ENCODE measurements at places on chromosomes 4 and X.

DNA sequence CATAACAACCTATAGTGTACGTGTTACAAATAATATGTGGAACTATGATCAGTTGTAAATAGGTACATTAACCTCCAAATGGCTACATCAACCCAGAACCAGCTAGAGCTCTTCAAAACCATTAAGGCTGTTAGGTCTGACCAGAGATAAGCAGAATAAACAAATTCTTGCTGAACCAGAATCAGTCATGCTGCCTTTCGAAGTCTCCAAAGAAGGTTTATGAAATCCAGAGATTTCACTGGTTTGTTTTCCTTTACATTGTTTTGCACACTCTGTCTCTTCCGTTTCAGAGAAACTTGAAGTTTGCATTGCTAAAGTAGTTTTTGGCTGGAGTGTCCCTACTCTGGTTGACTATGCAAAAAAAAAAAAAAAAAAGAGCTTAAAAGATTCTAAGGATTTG, 177.3 kb upstream of the SLIT2 start:
- no peak for DNase-seq

DNA sequence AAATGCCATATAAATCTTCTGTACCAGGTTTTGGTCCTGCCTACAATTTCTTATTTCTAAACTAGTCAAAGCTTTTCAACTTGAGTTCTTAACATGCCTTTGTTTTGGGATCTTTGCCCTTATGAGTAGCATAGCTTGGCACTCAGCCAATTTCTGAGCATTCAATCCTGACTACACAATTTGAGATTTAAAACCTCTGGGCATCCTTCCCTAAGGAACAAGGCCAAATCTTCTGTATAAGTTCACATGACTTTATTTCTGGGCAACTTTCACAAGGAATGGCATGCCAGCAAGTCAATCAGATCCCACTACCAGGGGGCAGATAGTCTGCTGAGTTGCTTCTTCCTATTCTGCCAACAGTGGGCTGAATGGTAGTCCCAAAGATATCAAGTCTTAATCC, 254.2 kb downstream of the ADAMTS3 start:
- no peak for DNase-seq

GRCh38 chr4:91598696-91599095, 705.1 kb upstream of the GRID2 start:
- DNase-seq = no peak

DNA sequence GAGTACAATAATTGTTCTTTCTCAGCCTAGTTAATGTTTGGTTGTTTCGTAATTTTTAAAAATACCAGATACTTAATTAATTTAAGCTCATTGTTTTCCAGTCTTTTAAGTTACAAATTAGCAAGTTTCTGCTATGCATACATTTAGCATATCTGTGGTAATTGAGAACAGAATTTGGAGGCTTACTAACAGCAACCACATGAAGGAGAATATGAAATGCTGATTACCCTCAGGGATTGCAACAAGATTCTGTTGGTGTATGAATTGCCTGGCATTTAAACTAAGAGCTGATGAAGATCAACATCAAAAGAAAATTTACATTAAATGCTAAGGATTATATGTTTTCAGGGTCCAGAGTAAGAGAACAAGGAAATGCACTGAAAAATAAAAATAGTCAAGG, 580.0 kb upstream of the INTU start:
- DNase-seq = no peak

GRCh38 chr4:108831886-108832285, 69.0 kb upstream of the ETNPPL start:
- DNase-seq = no peak

DNA sequence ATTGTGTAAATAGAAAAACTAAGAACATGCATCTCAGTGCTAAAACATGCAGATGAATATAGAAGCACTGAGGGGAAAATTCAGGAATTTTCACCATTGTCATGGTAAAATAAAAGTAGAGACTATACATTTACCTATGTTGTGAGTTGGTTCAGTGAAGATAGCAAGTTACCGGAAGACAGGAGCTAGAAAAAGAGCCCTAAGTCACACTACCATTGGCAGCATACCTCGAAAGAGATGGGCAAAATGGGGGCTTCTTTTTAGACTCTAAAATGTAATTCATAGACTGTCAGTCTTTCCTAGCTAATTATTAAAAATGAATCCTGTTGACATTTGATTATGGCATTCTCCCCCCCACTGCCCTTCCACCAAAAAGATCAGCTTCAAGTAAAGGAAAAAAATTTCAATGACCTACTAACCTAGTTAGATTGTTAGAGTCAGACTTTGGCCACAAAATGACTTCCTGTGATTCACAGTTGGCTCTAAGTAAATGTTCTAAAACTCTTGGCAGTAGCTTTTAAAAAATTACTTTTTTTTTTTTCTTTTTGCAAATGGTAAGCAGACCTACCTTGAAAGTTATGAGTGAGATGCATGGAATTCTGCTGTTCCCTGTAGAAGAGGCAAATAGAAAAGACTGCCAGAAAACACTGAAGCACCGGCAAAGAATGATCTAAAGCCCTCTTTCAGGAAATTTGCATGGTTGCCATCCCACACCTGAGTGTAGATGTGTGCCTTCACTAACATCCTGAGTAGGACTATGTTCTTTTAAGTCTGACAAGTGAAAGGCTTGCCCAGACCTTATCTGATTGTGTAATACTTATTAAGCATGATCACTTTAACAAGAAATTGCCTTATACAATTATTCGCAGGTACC, 26.4 kb upstream of the ARSJ start:
- DNase-seq = no peak

DNA sequence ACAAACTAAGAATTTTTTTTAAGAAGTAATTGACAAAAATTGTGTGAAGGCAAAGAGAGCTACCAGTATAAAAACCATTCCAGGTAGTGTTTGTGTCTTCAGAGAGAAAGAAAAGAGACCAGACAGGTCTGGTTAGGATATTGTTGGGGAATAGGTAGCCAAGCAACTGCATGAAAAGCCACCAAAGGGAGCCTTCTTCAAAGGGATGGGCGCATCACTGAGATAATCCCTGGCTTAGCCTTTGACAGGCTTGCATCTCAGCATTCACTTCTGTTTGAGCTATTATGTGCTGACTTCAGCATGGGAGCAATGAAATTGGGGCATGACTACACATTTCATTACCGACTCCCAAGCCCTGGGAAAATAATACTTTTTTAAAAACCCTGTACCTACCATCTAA, 496.6 kb downstream of the IL1RAPL1 start:
- DNase-seq = no peak

DNA sequence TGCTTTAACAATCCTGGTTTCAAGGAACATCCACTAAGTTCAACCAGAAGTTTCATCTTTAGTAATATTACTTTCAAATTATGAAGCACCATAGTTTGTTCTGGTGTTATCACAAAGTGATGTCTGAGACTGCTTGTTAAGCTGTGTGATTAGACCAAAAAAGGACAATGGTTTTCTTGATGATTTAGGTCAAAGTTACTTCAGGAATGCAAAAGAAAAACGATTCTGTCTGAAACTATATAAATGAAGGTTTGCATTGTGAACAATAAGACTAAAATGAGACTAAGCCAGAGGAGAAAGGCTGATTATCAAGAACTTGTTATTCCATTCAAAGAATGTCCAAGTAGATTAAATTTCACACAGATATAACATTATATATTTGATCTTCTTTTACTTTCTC, 122.4 kb upstream of the ETNPPL start:
- no peak for DNase-seq

GRCh38 chr4:122539861-122540465, 80.9 kb downstream of the IL21 start:
- no peak for DNase-seq

DNA sequence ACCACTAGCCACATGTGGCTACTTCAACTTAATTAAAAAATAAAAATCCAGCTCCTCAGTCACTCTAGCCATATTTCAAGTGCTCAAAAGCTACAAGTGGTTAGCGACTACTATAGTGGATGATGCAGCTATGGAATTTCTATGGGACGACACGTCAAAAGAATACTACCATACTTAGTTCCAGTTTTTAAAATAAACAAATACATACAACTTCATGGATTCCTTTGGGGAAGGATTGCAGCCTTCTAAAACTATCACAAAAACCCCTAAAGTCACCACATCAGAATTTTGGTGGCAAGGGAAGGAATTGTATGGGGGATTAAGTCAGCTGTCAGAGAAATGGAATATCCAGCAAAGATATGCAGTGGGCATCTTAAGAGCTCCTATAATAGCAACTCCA, 6.5 kb downstream of the ZNF280C start:
- no peak for DNase-seq

DNA sequence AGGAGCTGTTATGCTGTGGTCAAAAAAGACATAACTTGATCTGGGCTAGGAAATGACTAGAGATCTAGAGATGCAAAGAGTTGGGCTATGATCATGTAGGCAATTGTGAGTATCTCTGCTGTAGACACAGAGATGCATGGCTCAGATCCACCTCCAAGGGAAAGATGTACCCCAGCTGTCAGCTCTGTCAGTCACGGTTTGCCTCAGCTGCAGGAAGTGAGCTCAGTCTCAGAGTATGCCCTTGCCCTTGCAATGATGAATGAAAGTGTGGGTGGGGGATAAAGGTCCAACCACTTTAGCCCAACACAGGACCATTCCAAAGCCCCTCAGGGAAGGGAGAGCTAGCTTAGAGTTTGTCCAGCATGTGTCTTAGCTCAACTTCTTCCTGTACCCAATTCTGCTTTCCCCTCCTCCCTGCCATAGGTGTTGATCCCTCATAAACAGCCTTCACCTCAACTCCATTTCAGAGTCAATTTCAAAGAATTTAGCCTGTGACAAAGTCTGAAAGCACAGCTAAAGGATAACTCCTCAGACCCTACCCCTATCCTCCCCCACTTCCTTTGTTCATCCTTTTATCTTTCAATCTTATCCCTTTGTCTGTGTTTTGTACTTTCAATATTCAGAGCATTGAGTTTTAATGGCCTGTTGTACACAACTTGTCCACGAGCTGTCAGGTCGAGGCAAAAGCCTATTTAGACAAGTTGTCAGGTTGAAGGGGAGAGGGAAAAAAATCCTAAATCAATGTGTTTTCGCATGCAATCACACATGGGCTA, 90.6 kb downstream of the MID1IP1 start:
- no peak for DNase-seq

DNA sequence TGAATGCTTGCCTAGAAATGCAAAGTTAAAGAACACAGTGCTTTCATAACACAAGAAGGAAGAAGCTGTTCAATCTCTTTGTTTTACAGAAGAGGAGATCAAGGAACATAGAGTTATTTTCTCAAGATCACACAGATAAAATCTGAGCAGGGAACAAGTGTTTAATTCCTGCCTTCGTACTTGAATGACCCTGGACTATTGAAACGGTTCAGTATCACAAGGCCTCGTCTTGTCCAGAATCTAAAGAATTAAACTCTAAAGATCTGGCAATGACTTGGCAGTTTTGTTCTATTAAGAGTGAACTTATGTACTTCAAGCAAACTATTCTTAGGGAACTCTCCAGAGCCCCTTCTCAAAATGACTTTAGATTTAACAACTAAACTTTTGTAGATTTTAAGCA, 97.7 kb downstream of the ANXA5 start:
- no peak for DNase-seq

DNA sequence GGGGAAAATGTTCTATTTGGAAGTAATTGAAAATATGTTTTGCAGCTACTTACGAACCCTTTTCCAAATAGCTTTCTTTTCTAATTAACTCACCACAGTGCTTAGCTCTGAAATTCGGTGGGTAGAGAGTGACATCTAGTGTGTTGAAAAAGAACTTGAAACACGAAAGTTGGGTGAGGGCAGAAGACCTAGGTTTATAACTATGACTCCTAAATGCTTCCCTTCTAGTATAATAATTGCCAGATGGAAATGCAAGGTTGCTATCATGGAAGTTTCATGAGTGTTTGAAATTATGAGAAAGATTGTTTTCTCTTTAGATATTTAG, 77.3 kb upstream of the NOCT start:
- no peak for DNase-seq

GRCh38 chrX:149916745-149917392, 12.5 kb upstream of the HSFX4 start:
- DNase-seq = no peak

DNA sequence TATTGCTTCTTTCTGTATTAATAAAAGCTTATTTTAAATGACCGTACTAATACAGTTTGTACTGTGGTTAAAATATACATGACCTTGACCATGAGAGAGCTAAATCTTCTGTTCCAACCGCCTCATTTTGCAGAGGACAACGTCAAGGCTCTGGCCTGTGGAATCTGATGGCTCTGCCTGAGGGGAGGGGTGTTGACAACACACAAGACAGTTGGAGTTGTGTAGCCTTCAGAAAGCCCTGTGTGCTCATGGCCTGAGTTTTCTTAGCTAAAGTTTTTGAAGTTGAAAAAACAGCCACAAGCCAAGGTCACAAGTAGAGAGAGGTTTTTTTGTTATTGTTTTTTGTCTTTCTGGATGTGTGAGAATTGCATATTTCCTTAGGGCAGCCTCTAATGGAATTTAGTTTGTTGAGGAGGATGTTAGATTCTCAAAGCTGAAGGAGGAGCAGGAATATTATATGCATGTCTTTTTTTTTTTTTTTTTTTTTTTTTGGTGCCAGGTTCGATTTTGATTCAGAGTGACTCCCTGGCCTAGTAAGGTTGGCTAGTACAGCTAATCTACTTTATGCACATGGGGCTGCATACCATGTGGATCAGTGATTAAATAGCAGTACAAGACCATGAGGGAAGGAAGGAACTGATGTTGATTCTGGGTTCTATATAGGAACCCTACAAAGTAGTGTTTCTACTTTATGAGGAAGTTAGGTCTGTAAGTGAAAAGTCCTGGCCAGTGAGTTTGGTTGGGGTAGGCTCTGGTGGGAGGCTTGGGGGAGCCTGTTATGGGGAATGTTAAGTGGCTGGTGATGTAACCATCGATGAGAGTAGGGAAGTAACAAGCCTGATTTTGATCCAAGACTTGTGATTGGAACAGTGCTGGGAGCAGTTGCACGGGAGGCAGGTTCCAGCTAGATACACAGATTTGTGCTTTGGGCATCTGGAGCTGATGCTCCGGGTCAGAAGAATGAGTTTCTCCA, 20.3 kb downstream of the SMS start:
- DNase-seq = no peak

DNA sequence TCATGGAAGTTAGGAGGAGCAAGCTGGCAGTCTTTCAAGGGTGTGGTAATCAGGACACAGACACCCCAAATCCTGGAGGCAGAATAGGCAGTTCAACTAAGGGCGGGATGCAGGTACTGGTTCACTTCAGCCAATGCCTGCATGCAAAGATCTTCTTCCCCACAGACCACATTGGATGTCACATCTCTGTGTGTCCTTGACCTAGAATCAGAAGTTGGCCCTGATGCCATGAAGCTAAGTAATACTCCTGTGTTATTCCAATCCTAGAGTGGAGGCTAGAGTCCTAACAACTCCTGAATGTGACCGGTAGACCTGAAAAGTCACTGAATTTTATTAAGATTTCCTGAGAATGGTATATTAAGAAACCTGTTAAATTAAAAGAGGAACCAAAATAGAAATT, 165.5 kb downstream of the DMD start:
- no peak for DNase-seq

GRCh38 chrX:131977619-131978018, 45.5 kb upstream of the STK26 start:
- DNase-seq = no peak

- no peak for DNase-seq
Observed at GRCh38 chr4:160403081-160403480, 1300.2 kb downstream of the RAPGEF2 start.

GRCh38 chr4:142850478-142850877, 4.4 kb upstream of the INPP4B start:
- no peak for DNase-seq

- DNase-seq = no peak
Observed at GRCh38 chr4:124060261-124060918, 652.1 kb downstream of the ANKRD50 start.

Measured in cortex of kidney (tissue), 1 donor.